H4 (cell line): ENCODE measurements at places on chromosomes 12 and 14. TPM values are rescaled to one million over a fixed set of nuclear protein-coding genes. Genes with fewer than 3 reads are reported as not detected.
A peak's percentile ranks its signal among the peaks of the same experiment; 100 is the strongest.

GRCh38 chr12:130948136-130948535 lies 5.6 kb upstream of the ADGRD1 start:
- DNase-seq: no peak

SLC5A8 gene
- total RNA-seq: not detected in 2 replicates

GRCh38 chr12:119804011-119804641 lies 73.0 kb downstream of the CIT start:
- peak; percentile 73 for DNase-seq

TAS2R8 gene
- total RNA-seq: not detected in 2 replicates

- DNase-seq: peak; percentile 98
Measured at GRCh38 chr14:44316647-44317440, 190.2 kb downstream of the FSCB start.

DNA sequence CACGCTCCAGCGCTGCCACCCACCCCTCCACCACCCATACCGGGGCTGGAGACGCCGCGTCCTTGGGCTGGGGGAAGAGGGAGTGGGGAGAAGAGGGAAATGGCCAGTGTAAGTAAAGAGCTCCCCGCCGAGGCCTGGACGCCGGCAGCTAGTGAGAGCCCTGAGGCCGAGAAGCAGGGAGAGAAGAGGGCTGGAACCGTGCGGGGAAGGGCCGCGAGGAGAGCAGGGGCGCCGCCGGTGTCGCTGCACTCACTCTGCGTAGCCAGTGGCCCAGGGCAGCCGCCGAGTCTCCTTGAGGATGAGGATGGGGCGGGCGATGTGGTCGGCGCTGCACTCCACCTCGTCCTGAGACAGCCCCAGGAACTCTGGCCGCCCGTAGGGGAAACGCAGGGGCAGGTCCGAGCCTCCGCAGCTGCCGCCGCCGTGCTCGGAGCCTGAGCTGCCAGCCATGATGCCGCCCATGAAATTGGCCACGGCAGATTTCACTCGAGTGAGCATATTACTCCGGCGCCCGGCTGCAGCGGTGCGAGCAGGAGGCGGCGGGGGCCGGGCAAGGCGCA lies 631 bp downstream of the PPM1H start:
- DNase-seq: no peak

TRIM9 gene
- total RNA-seq: 0.06 and 0.48 TPM in 2 replicates

CBLN3 gene
- total RNA-seq: 0.08 and 0.29 TPM in 2 replicates

KTN1 gene
- 75.7 and 77.4 TPM in 2 replicates for total RNA-seq
